ENCODE measurements at places on chromosomes 4 and X.
A peak's percentile ranks its signal among the peaks of the same experiment; 100 is the strongest.

- no peak for DNase-seq
These were observed 8.0 kb upstream of the PYURF start for GRCh38 chr4:88531549-88531948.

DNA sequence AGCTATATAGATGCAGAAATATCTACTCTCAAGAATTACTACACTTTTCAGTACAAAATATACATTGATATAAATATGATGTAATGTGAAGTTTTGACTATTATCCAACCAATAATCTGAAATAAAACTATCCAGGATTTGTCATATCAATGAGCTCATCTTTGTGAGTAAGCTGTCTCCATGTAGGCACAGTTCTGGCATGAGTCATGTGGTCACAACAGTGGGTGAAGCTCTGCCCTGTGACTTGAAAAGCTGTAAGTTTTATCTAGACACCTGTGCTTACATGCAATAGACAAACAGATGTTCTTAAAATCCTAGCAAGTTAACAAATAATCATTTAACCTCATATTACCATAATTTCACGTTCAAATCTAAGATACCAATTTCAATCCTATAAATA, 192.7 kb downstream of the GABRG1 start:
- no peak for DNase-seq

DNA sequence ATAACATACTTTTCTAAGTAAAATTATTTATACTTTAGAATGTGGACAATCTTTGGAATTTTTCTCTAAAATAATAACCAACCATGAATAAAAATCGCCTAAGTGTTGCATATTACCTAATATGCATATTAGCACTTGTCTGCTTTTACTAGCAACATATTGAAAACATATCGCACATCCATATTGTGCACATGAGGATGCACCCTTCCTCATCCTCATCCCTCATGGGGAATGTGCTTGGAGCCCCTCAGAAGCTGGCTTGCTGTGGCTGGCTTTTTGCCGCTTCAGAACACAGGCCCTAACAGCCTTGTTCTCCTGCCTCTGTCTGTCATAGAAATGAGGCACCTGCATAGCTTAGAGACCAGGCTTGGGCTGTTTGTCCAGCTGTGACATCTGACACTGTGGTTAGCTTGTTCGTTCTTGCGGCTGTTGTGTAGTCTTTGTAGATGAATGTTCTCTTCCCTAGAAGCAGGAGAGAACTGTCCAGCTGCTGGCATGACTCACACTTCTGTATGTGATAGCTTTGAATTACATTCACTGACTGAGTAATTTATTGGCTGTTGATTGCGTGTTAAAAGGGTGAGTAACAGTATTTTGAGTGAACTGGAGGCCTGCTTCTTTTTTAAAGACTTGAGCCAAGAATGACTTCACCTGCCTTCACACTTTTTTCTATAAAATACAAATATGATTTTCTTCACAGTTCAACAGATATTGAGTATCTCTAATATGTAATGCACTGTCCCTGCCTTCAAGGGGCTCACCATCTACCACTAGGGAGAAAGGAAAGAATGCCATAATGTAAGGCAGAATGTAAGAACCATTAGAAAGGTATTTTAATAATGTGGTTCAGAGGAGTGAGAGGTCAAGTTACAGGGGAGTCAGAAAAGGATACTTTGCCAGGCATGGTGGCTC, 81.9 kb downstream of the HMGB2 start:
- DNase-seq = no peak

- no peak for DNase-seq
These were observed 2.0 kb downstream of the PCDH19 start for GRCh38 chrX:100407784-100408712.

DNA sequence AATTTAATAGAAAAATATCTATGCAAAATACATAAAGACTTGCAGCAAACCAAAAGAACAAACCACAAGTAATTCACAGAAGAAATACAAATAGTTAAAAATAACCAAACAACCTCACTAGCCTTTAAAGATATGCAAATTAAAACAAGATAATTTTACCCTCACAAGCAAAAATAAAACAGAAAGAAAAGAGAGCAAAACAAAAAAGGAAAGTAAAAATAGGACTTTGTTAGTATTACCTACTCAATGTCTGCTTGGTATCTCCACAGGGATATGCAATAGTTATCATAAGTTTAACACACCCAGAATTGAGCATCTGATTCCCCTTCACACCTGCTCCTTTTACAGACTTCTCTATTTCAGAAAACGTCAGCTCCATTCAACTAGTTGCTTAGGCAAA, 737.5 kb upstream of the MAGEB2 start:
- DNase-seq = no peak

DNA sequence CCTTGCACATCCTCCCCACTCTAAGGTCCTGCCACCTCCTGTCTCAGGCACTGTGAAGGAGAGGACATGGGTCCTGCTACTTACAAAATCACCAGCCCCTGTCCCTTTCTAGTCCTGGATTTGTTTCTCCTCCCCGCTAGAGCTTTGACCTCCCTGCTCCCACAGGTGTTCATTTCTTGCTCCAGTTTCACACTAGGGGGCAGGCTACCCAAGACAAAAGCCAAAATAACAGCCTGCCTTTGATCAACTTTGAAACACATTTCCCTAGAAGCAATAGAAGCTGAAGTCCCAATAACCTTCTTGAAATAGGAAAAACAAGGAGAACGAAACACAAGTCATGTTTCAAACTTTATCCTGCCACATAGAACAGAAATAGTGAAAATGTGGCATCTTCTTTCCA, 164.4 kb downstream of the QDPR start:
- DNase-seq = peak; percentile 2

- no peak for DNase-seq
These were observed 182.2 kb downstream of the GABRB1 start for GRCh38 chr4:47213539-47213938.

GRCh38 chrX:69094977-69095669, 70.1 kb downstream of the PJA1 start:
- DNase-seq = no peak

DNA sequence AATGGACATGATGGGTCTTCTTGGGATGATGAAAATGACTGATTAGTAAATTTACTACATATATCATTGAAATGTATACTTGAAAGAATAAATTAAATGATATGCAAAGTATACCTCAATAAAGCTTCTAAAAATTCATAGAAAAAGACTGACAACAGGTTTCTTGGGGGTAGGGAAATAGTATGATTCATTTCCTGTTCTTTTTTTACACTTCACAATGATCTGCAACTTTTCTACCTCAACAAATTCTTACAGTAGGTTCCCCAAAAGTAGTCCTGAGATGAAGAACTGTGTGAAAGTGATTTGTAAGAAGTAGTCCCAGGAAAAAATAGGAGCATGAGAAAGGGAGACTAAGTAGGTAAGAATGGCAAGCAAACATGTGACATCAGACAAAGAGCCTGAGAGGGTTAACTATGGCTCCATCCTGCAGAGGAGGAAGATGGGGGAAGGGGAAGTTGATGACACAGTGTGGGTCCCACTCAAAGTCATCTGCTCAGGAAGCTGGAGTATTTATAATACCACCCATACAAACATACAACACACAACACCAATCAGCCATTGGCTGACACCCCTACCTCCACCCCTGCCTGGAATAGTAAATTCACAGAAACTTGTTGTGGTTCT, 73.9 kb downstream of the ARHGAP6 start:
- DNase-seq = no peak

DNA sequence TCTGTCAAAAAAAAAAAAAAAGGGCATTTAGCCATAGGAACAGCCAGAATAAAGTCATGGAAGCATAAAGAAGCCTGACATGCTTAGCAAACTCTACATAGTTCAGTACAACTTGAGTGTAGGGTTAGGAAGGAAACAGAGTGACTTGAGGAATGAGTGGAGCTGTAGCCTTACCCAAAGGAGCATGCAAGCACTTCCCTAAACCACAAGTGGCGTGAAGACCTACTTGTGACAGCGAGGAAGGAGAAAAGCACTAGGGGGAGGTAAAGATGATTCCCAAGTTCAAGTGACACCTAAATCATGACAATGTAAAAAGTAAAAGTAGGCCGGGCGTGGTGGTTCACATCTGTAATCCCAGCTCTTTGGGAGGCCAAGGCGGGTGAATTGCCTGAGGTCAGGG, 21.8 kb upstream of the IQSEC2 start:
- no peak for DNase-seq

- DNase-seq = no peak
These were observed 186.0 kb upstream of the CXorf66 start for GRCh38 chrX:140151316-140151715.

DNA sequence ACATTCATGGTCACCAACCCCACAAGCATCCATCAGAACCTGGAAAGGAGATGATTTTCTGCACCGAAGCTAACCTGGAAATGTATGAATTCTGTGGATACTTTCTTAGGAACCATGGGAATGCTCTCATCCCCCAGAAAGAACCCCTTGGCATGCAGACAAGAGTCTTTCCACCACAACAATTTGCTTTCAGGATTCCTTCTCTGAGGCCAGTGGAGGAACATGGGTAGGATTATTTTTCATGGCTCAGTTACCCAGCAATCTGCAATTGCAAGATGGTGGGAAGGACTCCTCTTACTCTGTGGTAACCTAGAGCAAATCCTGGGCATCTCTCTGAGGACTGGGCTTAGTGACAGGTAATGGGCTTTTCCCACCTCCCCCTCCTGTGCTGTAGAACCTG, 131.9 kb upstream of the MSX1 start:
- no peak for DNase-seq

GRCh38 chr4:171101845-171102244, 711.4 kb upstream of the GALNTL6 start:
- DNase-seq = no peak

- no peak for DNase-seq
These were observed 893.5 kb downstream of the TRIML1 start for GRCh38 chr4:189032606-189033338.

GRCh38 chr4:100113096-100113495, 77.2 kb downstream of the DDIT4L start:
- DNase-seq = no peak

DNA sequence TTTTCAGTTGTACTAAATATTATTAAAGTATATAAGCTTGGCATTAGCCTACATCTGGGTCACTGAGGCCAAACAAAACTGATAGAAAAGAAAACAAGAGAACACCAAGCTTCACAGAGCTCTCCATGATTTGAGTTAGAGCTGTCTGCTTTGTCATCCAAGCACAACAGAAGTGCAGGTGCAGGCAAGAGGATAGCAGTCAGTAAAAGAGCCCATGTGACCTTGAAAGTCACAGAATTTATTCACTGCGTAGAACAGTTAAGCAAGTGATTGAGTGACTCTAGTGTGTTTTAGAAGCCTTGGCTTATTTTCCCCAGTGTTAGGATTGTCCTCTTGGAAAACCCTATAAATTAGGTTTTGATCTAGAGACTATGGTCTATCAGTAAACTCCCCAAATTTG, 49.4 kb upstream of the PRDM5 start:
- no peak for DNase-seq

DNA sequence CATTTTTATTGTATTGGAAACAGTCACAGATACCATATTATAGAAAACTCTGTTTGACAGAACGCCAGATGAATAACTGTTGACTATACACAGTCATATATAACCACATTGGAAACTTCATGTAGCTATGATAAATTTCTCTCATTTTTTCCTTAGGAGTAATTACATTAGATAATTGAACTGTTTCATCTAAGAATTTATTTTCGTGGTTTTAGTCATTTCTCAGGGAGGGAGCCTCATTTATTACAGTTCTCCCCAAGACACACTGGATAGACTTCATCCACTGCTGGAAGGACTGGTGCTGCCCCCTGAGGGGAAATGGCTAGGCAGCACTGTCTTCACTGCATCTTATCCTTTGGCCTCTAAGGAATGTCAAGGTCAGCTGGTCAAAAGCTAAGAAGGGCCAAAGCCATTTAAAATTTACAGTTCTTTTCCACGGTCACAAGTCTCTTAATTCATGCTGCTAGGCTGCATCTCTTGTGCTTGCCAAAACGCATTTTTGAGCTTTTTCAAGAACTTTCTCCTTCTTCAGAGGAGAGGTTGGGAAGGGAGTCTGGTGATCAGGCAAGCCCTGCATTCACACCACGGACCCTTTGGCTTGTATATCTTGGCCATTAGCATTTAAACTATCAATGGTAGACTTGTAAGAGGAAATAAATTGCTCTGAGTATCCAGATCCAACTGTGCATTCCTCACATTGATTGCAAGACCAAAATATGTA, 145.1 kb downstream of the CBR4 start:
- no peak for DNase-seq

- no peak for DNase-seq
These were observed 64.3 kb upstream of the MAGEB16 start for GRCh38 chrX:35733879-35734278.

DNA sequence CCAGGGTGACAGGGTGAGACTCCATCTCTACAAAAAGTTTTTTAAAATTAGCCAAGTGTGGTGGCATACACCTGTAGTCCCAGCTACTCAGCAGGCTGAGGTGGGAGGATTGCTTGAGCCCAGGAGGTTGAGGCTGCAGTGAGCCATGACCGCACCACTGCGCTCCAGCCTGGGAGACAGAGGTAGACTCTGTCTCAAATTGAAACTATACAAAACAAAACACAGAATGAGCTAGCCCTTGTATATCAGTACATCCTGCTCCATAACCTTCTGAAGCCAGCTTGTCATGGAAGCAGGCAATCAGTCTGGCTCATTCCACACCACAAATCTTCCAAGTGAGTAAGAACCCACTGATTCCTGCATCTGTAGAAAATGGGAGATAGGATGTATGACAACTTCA, 49.0 kb downstream of the CD99L2 start:
- DNase-seq = no peak

DNA sequence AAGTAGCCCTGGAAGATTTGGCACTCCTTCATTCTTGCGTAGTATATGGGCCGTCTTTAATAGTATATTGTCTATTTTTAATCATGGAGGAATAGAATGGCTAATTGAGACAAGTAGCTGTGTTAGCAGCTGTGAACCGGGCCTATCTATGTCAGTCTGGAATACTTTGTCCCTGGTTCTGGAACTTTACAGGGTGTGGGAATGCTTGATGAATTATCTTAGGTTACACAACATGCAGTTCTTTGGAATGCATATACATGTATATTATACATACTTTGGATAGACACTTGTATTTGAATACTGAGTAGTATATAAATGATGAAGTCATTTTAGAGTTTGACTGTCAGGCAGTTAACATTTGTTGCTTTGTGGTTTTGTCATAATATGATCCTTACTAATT, 37.4 kb downstream of the PDLIM5 start:
- no peak for DNase-seq

DNA sequence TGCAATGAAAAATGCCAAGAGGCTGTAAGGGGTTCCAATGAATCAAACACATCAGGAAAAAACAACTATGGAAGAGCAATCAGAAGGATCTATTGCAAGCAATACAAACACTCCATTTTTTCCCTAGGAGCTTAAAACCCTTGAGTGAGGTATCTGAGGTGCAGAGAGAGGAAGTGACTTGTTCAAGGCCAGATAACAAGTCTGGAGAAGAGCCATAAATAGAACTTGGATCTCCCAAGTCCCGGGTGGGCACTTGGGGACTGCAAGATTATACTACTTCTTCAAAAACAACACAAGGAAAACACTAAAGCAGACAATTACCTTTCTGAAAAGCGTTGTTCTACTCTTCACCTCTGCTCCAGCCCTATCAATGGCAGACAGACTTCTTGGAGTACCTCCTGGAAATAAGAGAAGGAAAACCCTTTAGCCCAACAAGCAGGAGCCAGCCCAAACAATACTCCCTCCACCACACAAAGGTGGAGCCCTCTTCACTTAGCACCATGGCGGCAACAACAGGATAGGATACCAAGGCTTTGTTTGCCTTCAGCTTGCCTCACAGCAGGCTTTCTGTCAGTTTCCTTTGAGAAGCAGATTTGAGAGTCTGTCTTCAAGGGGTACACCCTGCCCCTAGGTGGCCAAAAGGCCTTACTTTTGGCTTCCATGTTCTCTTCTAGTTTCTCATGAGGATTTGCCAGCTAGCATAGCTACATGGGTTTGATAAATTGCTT, 26.0 kb downstream of the AIFM1 start:
- no peak for DNase-seq

All from CD4-positive, alpha-beta T cell (primary cell).